Activated CD4-positive, alpha-beta T cell treated with anti-CD3 and anti-CD28 coated beads, Interleukin-2, Interleukin-6, amounts not matched to agents 100 ng/mL and 50 ng/mL, durations not matched to agents 16 hours and 8 hours (primary cell): ENCODE measurements at places on chromosomes 5 and 9.

GRCh38 chr5:133992429-133993155 lies 12.2 kb downstream of the VDAC1 start:
- no peak for DNase-seq

DNA sequence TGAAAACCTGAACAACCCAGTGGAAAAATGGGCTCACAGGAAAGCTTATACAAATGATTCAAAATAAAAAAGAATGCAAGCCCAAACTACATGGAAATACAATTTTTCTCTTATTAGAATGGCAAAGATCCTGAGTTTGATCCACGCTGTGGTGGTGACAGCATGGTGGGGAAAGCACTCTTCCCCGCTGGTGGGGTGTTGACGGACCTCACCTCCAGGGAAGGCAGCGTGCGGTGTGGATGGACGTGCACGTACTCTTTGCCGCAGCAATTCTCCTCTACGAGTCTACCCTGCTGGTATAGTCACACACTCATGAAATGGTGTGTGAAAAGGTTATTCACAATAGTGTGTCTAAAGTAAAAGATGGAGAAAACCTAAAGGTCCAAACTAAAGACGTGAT lies 5.9 kb upstream of the ZFP62 start:
- no peak for DNase-seq

DNA sequence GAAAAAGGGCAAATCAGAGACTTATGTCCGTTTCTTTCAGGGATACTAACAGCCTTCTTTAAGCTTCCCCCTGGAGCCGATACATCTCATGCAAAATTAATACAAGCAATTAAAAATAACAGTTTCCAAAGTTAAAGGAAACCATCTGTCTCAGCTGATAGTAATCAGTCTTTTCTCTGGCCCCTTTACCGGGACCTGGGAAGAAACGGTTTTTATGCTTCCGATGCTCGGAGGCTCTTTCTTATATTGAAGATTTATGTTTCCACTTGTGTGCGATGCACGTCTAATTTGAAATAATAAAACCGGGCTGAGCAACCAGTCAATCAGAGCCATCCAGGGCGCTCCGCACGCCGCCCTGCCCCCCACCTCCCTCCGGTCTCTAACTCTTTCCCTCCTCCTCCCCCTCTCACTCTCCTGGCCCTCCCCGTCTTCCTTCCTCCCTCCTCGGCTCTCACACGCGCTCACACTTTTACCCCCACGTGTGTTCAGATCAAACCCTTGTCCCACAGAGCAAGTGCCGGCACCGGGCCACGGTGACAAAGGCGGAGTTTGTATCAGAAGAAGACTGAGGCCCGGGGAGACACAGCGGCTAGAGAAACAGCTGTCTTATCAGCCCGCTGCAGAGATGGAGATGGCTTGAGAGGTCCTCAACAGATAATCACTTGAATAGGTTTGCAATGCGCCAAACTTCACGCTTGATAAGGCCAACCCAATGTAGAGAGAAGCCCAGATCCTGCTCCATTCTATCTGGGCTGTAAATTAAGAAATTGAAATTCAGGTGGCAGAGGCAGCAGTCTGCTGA lies 5.1 kb upstream of the ELAVL2 start:
- no peak for DNase-seq

- DNase-seq, result no peak
Measured at GRCh38 chr5:103866169-103866568, 303.6 kb upstream of the NUDT12 start.

DNA sequence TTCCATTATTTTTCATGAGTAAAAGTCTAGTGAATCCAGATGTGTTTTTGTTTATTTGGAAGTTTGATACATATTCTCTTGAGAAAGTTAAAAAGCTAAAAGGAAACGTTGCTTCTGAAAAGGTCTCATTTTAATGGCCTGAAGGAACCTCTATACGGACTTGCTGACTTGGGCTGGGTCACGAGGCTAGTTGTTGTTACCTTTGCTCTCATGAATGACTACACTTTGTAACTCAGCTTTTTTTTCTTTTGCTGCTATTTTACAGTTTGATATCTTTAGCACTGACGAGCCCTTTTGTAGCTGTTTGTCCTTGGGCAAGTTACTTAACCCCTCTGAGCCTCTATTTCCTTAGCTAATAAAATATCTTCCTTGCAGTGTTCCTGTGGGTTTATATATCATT lies 211.5 kb downstream of the PCSK5 start:
- DNase-seq, result no peak

DNA sequence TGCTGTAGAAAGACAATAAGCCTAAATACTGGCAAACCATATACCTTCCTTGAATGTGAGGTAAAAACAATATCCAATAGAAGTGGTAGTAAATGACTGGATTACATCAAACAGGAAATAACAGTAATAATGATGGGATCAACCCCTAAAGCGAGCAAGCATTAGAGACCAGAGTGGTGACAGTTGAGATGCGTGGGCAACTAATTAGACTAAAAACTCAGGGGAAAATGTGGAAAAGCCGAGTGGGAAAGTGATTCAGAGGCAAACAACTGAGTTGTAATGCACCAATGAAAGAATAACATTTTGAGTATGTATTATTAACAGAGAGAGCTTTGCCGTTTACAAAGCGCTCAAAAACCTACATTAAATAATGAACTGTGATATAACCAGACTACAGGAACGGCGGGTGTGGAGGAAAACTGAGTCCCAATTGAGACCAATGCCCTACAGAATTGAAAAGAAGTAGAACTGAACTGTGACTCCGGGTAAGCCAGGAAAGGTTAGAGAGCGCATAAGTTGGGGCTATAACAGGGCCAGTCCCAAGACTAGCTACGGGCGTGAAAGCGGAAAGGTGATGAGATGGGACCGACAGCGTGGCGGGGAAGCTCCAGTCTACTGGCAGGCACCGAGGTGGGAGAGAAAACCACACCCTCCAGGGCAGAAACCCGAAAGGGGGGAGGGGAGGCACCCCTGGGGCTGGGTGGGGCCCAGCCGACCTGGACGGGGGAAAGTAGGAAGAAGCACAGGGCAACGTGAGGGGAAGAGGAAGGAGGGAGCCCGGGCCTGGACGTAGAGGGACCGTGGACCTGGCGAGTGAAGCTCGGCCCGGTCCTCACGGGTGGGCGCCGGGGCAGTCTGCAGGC lies 592 bp downstream of the UBAP2 start:
- peak; percentile 80 for DNase-seq

- DNase-seq, result no peak
Measured at GRCh38 chr5:123538670-123539459, 26.9 kb downstream of the CSNK1G3 start.

DNA sequence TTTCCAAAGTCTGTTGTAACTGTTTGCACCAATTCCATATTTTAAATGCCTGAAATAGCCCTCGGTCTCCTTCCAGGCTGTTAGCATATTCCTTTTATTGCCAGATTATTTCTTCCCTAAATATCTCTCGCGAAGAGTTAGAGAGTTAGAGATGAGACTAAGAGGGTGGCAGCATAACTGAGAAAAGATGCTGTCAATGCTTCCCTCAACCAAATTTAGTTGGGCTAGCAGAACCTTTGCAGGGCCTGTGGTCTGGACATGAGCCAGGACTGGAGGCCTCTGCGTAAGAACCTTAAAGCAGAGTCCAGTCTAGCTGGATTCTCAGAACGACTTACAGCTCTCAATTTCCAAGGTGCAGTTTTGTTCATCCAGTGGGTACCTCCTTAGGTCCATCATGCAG lies 135.9 kb downstream of the GABRB2 start:
- no peak for DNase-seq

DNA sequence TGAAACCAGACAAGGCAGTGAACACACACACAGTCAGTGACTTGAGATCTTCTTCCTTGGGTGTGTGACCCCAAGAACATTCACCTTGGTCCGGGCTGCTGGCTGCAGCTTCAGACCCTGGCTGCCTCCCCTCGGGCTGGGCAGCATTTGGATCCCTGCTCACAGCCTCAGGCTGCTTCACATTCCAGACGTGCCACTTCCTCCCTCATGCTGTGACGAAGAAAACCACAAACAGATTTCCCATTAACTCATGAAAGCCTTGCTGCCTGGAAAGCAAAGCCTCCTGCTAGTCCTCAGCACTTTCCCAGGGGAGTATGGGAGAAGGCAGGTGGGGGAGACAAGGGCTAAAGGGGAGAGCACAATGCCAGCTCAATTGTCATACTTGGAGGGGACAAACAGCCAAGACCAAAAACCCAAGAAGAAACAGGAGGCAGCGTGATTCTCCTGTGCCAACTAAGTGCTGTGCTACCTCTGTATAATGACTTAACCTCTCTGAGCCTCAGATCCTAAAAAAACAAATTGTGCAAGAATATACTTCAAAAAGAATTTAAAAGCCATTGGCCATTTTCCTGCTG lies 594.6 kb upstream of the BRINP1 start:
- no peak for DNase-seq

DNA sequence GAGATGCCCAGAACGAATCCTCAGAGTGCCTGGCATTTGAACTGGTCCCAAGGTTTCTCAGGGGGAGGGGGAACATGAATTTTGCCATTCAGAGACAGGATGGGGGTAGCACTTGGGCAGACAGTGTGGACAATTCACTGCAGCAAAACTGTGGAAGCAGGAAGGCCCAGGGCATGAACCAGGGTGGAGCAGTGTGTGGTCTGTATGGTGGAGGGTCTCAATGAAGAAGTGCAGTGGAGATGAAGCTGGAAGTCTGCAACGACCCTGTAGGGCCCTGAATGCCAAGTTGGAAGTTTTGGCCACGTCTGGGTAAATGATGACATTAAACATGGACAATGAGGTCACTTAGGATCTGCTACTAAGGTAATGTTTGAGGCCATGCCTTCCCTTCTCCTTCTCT lies 273.9 kb downstream of the CDK5RAP2 start:
- DNase-seq, result no peak

DNA sequence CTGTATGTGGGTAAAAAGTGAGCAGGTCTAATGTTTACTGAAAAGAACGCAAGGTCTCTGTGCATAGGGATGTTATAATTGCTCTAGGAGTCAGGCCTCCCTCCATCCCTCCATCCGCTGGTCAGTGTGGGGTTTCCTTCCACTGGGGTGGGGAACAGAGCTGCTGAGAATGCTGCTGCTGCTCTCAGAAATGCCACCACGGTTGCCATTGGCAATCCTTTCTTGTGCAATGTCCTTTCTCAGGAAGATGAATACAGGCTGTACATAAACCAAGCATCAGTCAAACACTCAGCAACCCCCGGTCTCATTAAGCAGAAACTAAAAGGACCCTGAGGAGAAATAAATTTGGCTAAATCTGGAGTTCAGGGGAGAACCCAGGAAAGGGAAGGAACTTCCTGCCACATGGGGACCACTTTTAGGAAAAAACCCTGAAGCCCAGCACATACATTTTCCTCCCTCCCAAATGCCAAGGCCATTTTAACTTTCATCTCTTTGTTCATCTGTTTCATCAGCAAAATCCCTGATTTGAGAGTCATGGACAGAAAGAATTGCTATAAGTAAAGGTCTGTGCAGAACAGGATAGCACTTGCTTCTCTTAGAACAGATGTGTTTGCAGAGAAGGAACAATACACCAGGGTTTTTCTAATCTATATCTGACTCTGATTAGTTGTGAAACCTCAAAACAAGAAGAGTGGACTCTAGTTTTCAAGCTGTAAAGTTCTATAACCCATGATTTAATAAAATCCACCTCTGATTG lies 70.4 kb upstream of the SLC1A3 start:
- DNase-seq, result no peak

- no peak for DNase-seq
Measured at GRCh38 chr9:108396193-108396592, 459.6 kb downstream of the ACTL7B start.

DNA sequence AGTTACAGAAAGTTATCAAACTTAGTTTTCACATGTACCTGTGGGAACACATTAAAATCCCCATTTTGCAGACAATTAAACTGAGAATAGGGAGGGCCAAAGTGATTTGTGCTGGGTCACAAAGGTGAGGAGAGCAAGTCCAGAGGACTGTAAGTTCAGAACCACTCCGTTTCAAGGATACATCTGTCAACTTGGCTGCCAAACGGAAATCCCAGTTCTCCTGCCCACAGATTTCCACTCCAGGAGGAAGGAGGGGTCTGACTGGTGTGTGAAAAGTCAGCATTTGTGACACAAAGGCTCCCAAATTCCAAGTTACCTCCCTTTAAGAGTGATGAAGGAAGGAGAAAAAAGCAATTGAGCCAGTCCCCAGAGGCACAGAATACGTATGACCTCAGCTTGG lies 42.3 kb downstream of the PRELID2 start:
- DNase-seq, result no peak

DNA sequence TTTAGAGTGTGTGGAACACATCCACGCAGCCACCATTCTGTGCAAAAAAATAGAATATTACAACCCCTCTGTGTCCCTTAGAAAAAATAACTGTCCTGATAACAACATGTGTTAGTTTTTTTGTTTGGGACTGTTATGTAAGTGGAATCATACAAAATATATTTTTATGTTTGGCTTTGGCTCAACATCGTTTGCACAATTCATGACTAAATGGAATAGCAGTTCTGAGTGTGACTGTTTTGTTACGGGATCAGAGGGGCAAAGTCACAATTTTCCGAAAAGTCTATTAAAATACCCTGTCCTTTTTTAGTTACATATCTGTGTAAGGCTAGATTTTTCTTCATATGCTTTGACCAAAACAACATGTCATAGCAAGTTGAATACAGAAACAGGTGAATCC lies 12.8 kb downstream of the MTREX start:
- DNase-seq, result no peak

DNA sequence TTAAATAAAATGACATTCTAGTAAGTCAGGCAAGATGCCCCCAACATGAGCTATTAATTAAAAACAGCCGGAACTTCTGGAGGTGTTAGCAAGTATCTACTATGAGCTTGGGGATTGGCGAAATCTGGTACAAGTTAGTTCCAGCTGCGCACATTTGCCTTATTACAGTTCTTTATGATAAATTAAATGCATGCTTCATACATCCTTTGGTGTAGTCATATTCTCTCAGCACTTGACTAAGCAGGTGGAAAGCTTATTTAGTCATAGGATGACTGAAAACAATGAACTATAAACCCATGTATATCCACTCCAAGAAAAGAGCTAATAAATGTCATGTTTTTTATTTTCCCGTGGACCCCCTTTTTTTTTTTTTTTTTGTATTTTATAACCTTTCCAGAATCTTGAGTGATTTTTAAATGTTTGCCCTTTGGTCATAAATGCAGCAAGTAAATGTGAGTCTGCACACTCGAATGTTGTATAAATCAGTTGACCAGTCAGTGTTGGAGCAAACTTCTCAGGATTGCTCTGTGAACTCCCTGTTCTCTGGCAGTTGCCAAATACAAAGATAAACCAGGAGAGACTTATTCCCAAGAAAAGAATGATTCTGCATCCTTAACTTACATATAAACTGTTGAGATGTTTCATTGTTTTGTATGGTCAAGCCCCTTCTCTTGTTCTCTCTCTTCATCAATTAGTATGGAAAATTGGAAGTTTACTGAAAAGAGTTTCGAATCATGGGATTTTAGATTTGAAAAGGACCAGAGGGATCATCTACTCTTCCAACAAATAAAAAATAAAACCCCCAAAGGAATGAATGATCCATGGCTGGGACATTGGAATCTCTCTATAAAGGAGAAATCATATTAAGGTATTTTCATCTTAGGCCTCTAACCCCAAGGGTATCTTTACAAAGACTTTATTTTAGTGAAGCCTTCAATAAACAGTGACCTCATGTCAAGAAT lies 38.3 kb downstream of the PIK3R1 start:
- no peak for DNase-seq

DNA sequence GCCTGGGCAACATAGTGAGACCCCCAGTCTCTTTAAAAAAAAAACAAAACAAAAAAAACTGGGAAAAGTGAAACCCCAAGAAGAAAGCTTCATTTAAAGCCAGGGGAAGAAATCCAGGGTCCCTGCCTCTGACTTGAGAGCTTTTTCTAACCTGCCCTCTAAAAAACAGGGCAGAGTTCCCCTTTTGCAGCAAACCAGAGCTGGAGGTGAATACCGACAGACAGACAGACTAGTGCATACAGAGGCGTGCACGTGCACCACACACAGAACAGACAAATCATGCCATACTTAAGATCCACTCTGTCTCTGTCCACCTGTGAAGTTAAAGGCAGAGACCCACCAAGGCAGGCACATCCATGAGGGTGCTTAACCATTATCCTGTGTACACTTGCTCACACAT lies 11.7 kb upstream of the AQP3 start:
- no peak for DNase-seq
